Stomach (tissue), 19 donors: ENCODE measurements at places on chromosomes 5 and 9. TPM values are rescaled to one million over a fixed set of nuclear protein-coding genes. Genes with fewer than 3 reads are reported as not detected.

Gene PCDHGC4
- not detected for polyA plus RNA-seq

Gene GPR150
- 0.44 TPM for polyA plus RNA-seq

Gene PCDHGA4
- polyA plus RNA-seq, result not detected

Gene CCNO
- 6.7 TPM for polyA plus RNA-seq

Gene WDR38
- not detected for polyA plus RNA-seq

Gene LECT2
- polyA plus RNA-seq, result not detected

Gene FOXD4L3
- not detected for polyA plus RNA-seq

- DNase-seq, result no peak
Measured at GRCh38 chr5:157714596-157714864, 16.7 kb upstream of the THG1L start.

- DNase-seq, result no peak
Measured at GRCh38 chr5:16920109-16920816, 15.8 kb downstream of the MYO10 start.

GRCh38 chr5:73701566-73701965 is 75.6 kb downstream of the ARHGEF28 start:
- DNase-seq, result no peak

- no peak for DNase-seq
Measured at GRCh38 chr9:16316911-16317817, 553.3 kb downstream of the BNC2 start.

- peak; percentile 23 for DNase-seq
Measured at GRCh38 chr9:79763671-79764285, 192.0 kb downstream of the TLE4 start.

DNA sequence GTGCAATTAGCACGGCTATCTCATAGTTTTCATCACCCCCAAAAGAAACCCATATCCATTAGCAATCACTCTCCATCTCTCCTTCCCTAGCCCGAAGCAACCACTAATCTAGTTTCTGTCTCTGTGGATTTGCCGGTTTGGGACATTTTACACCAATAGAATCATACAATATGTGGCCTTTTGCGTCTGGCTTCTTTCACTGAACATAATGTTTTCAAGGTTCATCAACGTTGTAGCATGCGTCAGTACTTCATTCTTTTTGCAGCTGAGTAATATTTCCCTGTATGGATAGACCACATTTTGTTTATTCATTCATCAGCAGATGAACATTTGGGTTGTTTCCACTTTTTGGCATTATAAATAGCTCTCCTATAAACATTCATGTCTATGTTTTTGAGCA is 75.4 kb upstream of the TBC1D2 start:
- no peak for DNase-seq

DNA sequence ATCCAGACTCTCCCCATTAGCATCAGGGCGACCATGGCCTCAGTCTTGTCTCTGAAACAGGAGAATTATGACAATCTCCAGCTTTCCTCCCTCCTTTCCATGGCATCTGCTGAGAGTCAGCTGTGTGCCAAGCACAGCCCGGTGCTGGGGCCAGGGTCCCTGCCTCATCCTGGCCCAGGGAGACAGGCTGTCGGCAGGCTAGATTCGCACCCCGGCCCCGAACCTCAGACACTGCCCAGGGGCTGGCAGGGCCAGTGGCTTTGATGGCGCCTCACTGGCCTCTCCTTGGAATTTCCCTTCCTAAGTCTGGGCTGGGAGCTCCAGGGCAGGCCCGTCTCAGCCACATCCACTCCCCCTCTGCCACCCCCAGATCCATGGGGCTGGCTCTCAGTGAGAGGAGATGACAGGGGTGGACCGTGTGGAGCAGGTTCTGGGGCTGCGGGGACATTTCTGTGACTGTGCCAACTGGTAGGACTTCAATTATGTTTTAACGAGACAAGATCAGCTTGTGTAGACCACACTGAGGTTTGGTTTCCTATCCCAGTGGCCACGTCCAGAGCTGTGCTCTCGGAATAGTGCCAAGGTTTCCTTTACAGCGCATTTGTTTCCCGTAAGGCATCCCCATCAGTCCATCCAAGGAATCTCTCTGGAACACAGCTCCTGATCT is 15.5 kb downstream of the FAM163B start:
- no peak for DNase-seq

GRCh38 chr9:133282464-133283238 is 7.7 kb upstream of the ABO start:
- DNase-seq, result peak; percentile 25

DNA sequence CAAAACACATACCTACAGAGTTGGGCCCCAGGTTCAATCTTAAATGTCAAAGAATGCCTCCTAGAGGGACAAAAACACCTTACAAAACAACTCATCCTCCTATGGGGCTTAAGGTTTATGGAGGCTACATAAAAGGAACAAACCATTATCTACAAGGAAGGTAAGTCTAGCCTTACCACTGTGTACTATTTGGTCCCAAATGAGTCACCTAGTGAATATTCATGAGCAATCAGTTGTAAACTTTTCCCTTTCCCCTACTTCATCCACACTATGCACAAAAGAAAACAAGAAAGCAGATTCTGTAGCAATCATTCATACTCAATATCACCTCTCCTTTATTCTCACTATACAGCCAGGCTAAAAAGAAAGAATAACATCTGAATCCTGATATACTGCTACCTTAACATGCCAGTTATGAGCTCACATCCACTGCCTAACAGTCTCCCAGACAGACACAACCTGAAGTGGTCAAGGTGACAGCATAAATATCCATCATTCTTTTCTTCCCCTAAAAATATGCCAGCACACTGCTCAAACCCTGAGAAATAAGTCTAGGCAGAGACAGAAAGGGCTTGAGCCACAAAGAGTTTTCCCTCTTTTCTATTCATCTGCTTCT is 6.2 kb downstream of the OXCT1 start:
- DNase-seq, result no peak

DNA sequence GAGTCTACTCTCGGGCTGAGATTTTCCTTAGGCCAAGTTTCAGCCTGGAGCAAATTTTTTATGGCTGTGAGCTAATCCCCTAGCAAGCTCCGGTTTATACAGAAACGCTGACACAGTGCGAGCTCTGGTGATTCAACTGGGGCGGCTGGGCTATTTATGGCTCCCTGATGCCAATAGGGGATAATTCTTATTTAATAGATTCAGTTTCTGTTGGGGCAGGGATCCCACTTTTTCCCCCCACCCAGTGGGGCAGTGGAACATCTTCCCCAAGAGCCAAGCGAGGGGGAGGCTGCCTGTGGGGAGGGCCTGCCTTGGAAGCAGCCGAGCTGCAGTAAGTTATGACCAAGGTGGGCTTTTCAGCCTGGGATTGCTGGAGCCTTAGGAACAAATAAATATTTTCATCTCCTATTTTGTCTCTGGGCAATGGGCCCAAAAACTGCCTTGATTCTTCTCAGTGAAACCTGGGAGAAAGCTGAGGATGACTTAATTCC is 129.1 kb downstream of the MACROH2A1 start:
- peak; percentile 73 for DNase-seq

DNA sequence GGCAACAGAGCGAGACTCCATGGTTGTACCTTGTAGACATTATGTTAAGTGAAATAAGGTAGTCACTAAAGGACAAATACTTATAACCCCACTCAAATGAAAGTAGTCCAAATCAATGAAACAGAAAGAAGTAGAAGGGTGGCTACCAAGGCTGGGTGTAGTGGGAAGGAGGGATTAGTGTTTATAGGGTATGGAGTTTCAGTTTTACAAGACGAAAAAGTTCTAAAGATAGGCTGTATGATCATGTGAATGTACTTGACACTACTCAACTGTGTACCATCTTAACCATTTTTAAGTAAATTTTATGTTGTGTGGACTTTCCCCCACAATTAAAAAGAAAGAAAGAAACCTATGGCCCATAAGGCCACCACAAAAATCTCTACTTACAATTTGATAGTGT is 32.2 kb downstream of the ALDH7A1 start:
- no peak for DNase-seq

DNA sequence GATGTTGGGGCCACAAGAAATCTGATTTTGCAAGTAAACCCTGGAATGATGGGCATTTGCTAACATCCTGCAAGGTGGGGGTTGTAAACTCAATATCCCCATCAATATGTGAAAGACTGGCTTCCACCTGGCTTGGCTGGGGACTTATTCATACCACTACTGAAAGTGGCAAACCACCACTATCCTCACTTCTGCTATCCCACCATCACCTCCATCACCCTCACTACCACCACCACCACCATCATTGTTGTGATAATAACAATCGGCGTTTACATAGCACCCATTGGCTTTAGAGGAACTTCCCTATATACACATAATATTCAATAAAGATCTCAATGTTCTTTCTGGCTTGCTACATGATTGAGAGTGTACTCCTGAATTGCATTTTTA is 224.7 kb upstream of the DAP start:
- DNase-seq, result no peak
